ENCODE measurements at places on chromosomes 2 and 18.

GRCh38 chr18:48580782-48581181, 42.0 kb downstream of the CTIF start:
- DNase-seq = peak; percentile 83

DNA sequence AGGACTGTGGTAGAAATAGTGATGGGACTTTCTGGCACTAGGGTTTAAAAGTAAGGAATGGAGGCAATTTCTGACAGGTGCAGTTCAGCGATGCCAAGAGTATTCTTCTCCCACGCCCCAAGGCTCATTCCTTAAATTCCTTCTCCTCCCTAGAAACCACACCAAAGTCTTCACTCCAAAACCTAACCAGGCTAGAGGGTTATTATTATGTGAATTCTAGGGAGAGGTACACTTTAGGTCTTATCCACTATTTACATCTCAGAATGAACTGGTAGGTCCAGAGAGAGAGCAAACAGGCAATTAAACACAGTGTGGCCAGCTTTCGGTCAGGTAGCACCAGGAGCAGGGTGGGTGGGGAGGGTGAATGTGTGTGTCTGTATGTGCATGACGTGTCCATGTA, 11.4 kb downstream of the IL1F10 start:
- no peak for DNase-seq

DNA sequence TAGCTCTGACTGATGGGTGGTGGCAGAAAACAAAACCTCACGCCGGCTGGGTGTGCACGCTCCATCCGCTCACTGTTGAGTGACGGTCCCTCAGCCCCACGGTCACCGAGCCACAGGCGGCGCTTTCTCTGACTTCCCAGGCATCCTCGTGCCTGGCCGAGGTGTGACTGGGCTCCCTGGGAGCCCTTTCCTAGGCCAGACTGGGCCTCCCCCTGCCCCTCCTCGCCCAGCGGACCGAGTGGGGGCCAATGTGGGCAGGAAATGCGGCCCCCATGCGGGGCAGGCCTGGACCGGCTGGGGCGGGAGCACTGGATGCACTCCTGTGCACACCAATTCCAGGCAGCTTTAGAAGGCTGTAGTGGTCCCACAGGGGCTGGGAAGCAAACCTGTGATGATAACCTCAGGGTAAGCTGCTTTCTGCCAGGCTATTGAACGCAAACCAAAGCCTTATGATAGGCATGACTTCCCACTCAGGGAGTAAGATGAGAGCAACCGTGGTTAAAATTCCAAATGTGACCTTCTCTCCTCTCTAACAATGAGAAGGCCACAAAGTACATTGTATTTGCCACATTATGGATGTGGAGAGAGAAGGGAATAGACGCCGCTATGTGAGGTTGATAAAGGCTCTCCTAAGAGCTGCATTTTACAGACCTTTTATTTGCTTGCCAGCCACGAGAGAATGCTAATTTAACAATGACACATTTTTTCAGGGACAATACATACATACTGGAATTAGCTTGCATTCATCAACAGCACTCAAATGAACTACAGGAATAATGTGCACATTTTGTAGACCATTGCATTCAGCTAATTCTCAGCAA, 83.9 kb upstream of the PGAP1 start:
- no peak for DNase-seq

GRCh38 chr2:75592030-75592429, 31.3 kb upstream of the EVA1A start:
- DNase-seq = peak; percentile 92

GRCh38 chr18:55522011-55522410, 66.0 kb downstream of the TCF4 start:
- DNase-seq = no peak

- DNase-seq = no peak
Observed at GRCh38 chr2:106338043-106338442, 130.2 kb downstream of the RGPD3 start.

DNA sequence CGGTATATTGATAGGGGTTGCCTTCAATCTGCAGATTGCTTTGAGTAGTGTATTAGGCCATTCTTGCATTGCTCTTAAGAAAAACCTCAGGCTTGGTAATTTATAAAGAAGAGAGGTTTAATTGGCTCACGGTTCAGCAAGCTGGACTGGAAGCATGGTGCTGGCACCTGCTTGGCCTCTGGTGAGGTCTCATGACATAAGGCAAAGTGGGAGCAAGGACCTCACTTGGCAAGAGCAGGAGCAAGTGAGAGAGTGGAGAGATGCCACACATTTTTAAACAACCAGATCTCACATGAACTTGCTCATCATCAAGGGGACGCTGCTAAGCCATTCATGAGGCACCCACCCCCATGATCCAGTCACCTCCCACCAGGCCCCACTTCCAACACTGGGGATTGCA, 4.9 kb downstream of the MAP3K2 start:
- no peak for DNase-seq

DNA sequence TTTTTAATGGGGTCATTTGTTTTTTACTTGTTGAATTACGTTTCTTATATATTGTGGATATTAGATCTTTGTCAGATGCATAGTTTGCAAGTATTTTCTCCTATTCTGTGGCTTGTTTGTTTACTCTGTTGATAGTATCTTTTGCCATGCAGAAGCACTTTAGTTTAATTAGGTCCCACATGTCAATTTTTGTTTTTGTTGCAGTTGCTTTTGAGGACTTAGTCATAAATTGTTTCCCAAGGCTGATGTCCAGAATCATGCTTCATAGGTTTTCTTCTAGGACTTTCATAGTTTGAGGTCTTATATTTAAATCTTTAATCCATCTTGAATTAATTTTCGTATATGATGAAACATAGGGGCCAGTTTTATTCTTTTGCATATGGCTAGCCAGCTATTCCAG, 13.2 kb downstream of the PIKFYVE start:
- DNase-seq = peak; percentile 59
